Activated T-cell treated with anti-CD3 and anti-CD28 coated beads, Interleukin-2, amount 50 U/mL, for 72 hours (primary cell): ENCODE measurements at places on chromosomes 11 and 22. TPM values are rescaled to one million over a fixed set of nuclear protein-coding genes. Genes with fewer than 3 reads are reported as not detected.
A peak's percentile ranks its signal among the peaks of the same experiment; 100 is the strongest.

- no peak overlapping the region for H3K27ac ChIP-seq
- no peaks in the 10 kb centered on the region for H3K36me3 ChIP-seq
- peaks cover 8% of the 10 kb centered on the region for H3K27me3 ChIP-seq
These were observed 459.1 kb downstream of the MIAT start for GRCh38 chr22:27116312-27117086.

GRCh38 chr11:103928040-103928801 lies 108.2 kb upstream of the DDI1 start:
- peak overlapping the region; percentile 55 for H3K27ac ChIP-seq
- H3K27me3 ChIP-seq: no peaks in the 10 kb centered on the region
- no peaks in the 10 kb centered on the region for H3K4me1 ChIP-seq
- H3K4me3 ChIP-seq: no peak overlapping the region
- no peak for DNase-seq

Gene KRTAP5-7
- not detected for total RNA-seq

DNA sequence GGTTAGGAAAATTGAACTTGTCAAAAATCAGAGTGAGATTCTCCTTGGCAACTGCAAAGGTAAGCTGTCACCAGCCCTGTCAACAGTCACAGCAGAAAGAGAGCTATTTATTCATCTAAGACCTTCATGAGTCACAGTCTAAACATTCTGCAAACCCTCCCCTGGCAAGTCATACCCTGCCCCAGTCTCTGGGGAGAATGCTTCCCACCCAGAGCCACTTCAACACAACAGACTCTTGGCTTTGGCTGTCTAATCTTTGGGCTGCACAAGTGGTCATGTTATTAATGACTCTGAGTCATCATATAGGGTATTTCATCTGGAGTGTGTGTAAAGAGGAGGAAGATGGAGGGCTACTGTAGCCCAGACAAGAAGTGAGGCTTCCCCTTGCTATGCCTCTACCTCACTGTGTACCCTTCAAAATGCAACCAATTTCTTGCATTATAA lies 153.4 kb downstream of the CCDC34 start:
- no peak overlapping the region for H3K4me3 ChIP-seq
- H3K27me3 ChIP-seq: peaks cover 12% of the 10 kb centered on the region
- H3K27ac ChIP-seq: no peak overlapping the region
- no peaks in the 10 kb centered on the region for H3K36me3 ChIP-seq
- H3K4me1 ChIP-seq: no peaks in the 10 kb centered on the region

DNA sequence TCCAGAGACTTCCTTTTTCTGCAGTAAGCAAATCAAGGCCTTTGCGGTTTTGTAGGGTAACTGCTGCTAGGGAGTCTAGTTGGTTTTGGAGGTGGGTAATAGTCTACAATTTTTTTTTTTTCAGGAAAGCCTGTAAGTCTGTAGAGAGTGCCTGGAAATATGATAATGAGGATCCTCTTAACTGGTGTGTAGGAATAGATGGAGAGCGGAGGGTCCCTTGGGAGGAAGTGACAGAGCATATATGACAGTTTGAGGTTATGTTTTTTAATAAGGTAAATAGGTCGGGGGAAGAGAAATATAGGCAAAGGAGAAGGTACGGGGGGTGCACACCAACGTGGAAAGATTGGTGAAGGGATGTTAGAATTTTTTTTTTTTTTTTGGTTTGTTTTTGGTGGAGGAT lies 25.9 kb downstream of the ZNF195 start:
- no peak overlapping the region for H3K27ac ChIP-seq
- peaks cover 22% of the 10 kb centered on the region for H3K36me3 ChIP-seq
- no peak for DNase-seq

Gene DTX4
- not detected for total RNA-seq

- H3K36me3 ChIP-seq: no peaks in the 10 kb centered on the region
- peak overlapping the region; percentile 72 for H3K4me3 ChIP-seq
- no peak for DNase-seq
- H3K4me1 ChIP-seq: peaks cover 63% of the 10 kb centered on the region
These were observed 13.8 kb downstream of the DENND5A start for GRCh38 chr11:9251311-9251710.

GRCh38 chr11:128693416-128693712 lies 508 bp upstream of the FLI1 start:
- peaks cover 6% of the 10 kb centered on the region for H3K36me3 ChIP-seq
- peak overlapping the region; percentile 97 for H3K27ac ChIP-seq
- H3K4me3 ChIP-seq: peak overlapping the region; percentile 92
- DNase-seq: no peak
- H3K4me1 ChIP-seq: peaks cover 33% of the 10 kb centered on the region

DNA sequence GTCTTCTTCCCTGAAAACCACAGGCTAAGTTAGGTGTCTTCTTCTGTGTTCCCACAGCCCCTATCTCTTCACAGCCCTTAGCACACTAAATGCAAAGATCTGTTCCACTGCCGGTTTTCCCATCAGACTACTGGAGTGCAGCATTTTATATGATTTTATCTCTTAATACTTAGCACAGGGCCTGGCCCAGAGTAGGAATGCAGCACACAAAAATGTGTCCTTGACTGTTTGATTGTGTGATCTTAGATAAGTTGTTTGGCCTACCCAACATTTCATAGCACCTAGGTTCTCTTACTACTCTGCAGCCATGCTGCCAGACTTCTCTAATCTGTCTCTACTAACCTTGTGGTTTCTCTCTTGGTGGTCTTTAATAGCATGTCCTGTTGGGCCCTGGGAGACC lies 54.1 kb upstream of the RRM1 start:
- peaks cover 11% of the 10 kb centered on the region for H3K36me3 ChIP-seq
- H3K4me1 ChIP-seq: peaks cover 15% of the 10 kb centered on the region
- no peak for DNase-seq
- H3K4me3 ChIP-seq: no peak overlapping the region

Gene SOX6
- 0.48 TPM for total RNA-seq

Gene GGTLC2
- total RNA-seq: not detected

DNA sequence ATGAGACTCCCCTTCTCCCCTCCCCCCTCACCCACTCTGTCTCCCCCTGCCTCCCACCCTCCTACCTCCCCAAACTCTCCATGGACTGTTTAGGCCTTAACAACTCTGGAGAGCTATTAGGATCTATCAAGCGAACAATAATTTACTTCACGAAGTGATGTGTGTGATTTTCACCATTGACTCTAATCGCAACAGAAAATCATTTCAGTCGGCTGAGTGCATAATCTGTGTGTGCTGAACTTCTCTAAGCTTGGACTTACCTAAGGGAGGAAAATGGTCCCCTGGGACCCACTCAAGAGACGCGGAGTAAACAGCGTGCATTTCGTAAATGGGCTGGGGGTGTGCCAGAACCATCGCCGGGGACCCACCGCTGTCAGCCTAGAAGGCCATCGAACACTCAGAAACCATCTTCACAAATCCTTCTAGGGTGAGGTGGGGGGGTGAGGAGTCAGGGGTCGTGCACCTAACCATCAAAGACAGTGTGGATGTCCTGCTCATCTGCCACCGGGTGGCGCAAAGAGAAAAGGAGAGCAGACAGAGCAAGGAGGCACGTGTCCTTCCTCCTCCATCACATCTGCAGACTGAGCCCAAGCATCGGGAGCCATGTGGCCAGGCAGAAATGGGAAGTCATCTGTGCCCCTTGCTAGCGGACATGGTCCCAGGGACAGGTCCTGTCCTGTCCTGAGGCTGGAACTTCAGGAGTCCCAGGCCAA lies 62.1 kb upstream of the NUP50 start:
- no peak overlapping the region for H3K4me3 ChIP-seq
- H3K36me3 ChIP-seq: no peaks in the 10 kb centered on the region
- peaks cover 13% of the 10 kb centered on the region for H3K4me1 ChIP-seq
- peaks cover 27% of the 10 kb centered on the region for H3K27me3 ChIP-seq
- no peak overlapping the region for H3K27ac ChIP-seq
- DNase-seq: peak; percentile 46

DNA sequence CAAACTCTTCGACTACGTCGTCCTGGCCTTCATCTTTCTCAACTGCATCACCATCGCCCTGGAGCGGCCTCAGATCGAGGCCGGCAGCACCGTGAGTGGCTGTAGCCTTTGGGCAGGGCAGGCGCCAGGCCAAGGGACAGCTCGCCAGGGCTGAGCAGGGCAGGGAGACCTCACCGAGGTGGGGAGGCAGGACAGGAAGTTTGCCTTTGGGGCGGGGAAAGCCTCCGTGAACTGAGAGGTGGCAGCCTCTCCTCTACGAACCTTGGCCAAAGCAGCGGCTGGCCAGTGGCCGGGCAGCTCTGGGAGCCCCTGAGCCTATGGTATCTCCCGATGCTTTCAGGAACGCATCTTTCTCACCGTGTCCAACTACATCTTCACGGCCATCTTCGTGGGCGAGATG lies 93.2 kb downstream of the CACNA1I start:
- no peak overlapping the region for H3K27ac ChIP-seq
- peaks cover 17% of the 10 kb centered on the region for H3K4me1 ChIP-seq
- H3K4me3 ChIP-seq: no peak overlapping the region
- DNase-seq: no peak
- peaks cover 11% of the 10 kb centered on the region for H3K27me3 ChIP-seq

- no peaks in the 10 kb centered on the region for H3K4me1 ChIP-seq
- H3K27me3 ChIP-seq: no peaks in the 10 kb centered on the region
- no peak overlapping the region for H3K4me3 ChIP-seq
- no peak for DNase-seq
- H3K36me3 ChIP-seq: no peaks in the 10 kb centered on the region
These were observed 21.6 kb downstream of the MGAT3 start for GRCh38 chr22:39478441-39478850.

DNA sequence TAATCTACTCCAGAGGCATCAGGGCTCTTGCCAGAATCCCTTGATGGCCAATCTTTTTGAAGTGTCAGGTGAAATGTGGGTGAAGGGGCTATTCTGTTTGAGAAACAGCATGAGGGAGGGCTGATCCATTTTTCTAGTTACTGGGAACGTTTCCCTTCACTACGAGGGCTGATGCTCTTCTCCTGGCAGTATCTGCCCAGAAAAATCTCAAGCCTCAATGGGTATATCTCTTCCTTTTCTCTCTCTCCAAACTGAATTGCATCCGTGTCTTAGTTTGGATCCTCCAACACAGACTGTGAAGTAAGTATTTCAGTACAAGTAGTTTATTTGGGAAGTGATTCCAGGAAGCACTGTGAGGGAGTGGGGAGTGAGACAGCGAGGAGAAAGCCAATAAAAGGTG lies 113.0 kb upstream of the NAV2 start:
- no peak overlapping the region for H3K4me3 ChIP-seq
- H3K27me3 ChIP-seq: peaks cover 16% of the 10 kb centered on the region
- H3K27ac ChIP-seq: no peak overlapping the region
- DNase-seq: no peak
- no peaks in the 10 kb centered on the region for H3K4me1 ChIP-seq

GRCh38 chr11:79564288-79564925 lies 123.6 kb upstream of the TENM4 start:
- no peak overlapping the region for H3K27ac ChIP-seq
- no peaks in the 10 kb centered on the region for H3K27me3 ChIP-seq
- H3K4me1 ChIP-seq: no peaks in the 10 kb centered on the region
- no peaks in the 10 kb centered on the region for H3K36me3 ChIP-seq
- DNase-seq: no peak
- H3K4me3 ChIP-seq: no peak overlapping the region

Gene APOBEC3H
- 24.4 TPM for total RNA-seq

- no peak overlapping the region for H3K27ac ChIP-seq
- DNase-seq: no peak
- H3K4me3 ChIP-seq: no peak overlapping the region
- peaks cover 10% of the 10 kb centered on the region for H3K27me3 ChIP-seq
- no peaks in the 10 kb centered on the region for H3K4me1 ChIP-seq
These were observed 961.5 kb downstream of the FAM181B start for GRCh38 chr11:81772166-81772565.

- no peaks in the 10 kb centered on the region for H3K4me1 ChIP-seq
- no peaks in the 10 kb centered on the region for H3K36me3 ChIP-seq
- H3K27ac ChIP-seq: no peak overlapping the region
- no peak for DNase-seq
- no peak overlapping the region for H3K4me3 ChIP-seq
These were observed 142.0 kb upstream of the BDNF start for GRCh38 chr11:27842290-27842689.

GRCh38 chr11:122345586-122345985 lies 229.6 kb upstream of the BLID start:
- H3K27me3 ChIP-seq: no peaks in the 10 kb centered on the region
- no peak overlapping the region for H3K4me3 ChIP-seq
- no peak overlapping the region for H3K27ac ChIP-seq
- H3K4me1 ChIP-seq: no peaks in the 10 kb centered on the region
- H3K36me3 ChIP-seq: no peaks in the 10 kb centered on the region

GRCh38 chr11:44568331-44568657 lies 2.8 kb downstream of the CD82 start:
- H3K36me3 ChIP-seq: peaks cover 14% of the 10 kb centered on the region
- no peaks in the 10 kb centered on the region for H3K27me3 ChIP-seq
- H3K4me1 ChIP-seq: peaks cover 83% of the 10 kb centered on the region
- H3K4me3 ChIP-seq: peak overlapping the region; percentile 93

DNA sequence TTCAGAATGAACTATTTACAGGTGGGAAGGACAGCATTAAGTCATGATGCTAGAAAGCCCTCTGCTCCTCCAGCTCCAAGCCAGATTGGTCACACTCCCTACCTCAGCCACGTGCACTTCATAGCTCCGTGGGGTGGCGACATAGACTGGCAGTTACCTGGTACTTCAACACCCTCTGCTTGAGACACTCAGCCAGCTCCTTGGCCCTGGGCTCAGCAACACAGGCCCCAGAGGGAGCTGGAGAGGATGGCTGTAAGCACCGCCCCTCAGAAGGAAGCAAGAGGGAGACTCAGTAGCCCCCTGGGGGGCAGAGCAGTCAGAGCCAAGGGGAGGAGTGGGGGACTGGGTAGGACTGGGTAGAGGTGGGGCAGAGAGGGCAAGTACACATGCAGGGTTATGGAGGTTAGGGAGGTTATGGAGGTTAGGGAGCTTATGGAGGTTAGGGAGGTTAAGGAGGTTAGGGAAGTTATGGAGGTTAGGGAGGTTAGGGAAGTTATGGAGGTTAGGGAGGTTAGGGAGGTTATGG lies 102.1 kb upstream of the BID start:
- no peak for DNase-seq
- H3K4me3 ChIP-seq: no peak overlapping the region
- H3K27me3 ChIP-seq: no peaks in the 10 kb centered on the region
- H3K27ac ChIP-seq: no peak overlapping the region
- peaks cover 8% of the 10 kb centered on the region for H3K36me3 ChIP-seq

GRCh38 chr11:67118181-67118766 lies 789 bp upstream of the KDM2A start:
- H3K4me3 ChIP-seq: peak overlapping the region; percentile 89
- no peak overlapping the region for H3K27ac ChIP-seq
- peaks cover 15% of the 10 kb centered on the region for H3K36me3 ChIP-seq
- peak; percentile 69 for DNase-seq
- H3K4me1 ChIP-seq: peaks cover 34% of the 10 kb centered on the region
- no peaks in the 10 kb centered on the region for H3K27me3 ChIP-seq

Gene VPS37C
- total RNA-seq: 13.0 TPM

- H3K4me3 ChIP-seq: no peak overlapping the region
- H3K27ac ChIP-seq: peak overlapping the region; percentile 19
- H3K36me3 ChIP-seq: peaks cover 8% of the 10 kb centered on the region
These were observed 22.5 kb downstream of the SUN2 start for GRCh38 chr22:38733329-38733723.

Gene CHRNA10
- total RNA-seq: 1.9 TPM
